ENCODE measurements at places on chromosomes 7 and 10.

DNA sequence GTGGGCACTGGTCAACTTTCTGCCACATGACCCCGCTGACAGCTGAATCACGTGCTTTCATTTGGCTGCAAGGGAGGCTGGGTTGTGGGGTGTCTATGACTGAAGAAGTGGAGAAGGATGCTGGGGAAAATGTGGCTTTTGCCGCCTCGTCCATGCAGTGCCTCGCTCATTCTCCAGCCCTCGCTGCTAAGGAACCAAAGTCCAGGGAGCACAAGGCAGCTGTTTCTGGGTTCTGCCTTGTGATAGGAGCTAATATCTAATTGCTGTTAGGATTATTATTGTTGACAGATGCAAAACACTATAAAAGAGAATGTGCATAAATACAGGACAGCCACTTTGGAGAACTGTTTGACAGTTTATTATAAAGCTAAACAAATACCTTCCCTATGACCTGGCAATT, 4.9 kb upstream of the CAMK2B start:
- no peak for DNase-seq

- no peak for DNase-seq
These were observed 103.5 kb downstream of the ELAPOR2 start for GRCh38 chr7:86955895-86956503.

DNA sequence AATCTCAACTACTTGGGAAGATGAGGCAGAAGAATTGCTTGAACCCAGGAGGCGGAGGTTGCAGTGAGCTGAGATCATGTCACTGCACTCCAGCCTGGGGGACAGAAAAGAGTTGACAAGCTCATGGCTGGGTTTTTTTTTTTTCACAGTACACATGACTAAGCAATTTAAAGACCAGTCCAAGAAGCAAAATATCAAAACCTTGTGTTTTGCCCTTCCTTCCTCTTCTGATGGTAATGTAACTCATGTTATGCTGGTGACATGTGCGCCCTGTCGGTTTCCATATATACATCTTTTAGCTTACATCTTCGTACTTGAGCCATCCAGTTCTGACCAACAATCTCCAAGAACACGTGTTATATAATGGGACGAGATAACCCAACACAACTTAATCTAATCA, 237.7 kb upstream of the PLXDC2 start:
- DNase-seq: no peak

- DNase-seq: no peak
These were observed 164.6 kb upstream of the KCND2 start for GRCh38 chr7:120108376-120108775.

DNA sequence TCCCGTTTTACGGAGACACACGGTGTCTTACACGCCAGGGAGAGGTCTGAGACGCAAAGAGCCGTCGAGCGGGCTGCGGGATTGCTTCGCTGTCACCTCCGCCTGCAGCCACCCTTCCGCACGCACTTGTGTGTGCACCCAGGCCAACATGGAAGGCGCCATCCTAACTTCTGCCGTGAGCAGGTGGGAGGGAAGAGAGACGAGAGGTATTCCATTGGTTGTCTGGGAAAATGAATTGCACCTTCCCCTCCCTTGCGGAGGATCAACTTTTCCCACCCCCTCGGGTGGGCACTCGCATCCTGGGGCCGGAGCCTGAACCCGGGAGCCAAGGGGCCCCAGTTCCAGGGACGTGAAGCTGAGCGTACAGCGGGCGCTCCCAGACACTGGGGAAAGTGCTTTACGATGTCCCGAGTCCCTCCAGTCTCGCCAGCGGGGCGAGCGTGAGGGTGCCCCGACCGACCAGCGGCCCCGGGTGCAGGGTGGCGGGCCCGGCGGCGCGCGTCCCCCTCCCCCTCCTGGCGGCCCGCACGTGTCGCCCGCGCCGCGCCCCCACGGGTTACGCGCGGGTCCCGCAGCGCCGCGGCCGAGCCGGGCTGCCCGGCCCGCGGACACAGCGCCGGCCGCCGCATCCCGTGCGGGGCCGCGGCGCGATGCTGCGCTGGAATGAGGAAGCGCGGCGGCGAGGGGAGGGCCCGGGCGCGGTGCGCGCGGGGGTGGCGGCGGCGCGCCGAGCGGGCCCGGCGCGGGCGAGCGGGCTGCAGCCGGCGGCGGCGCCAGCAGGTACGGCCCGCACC, 984 bp upstream of the IKZF1 start:
- no peak for DNase-seq

- DNase-seq: no peak
These were observed 573 bp downstream of the BLVRA start for GRCh38 chr7:43758822-43759683.

GRCh38 chr7:107658467-107658866, 2.2 kb upstream of the SLC26A4 start:
- DNase-seq: no peak

DNA sequence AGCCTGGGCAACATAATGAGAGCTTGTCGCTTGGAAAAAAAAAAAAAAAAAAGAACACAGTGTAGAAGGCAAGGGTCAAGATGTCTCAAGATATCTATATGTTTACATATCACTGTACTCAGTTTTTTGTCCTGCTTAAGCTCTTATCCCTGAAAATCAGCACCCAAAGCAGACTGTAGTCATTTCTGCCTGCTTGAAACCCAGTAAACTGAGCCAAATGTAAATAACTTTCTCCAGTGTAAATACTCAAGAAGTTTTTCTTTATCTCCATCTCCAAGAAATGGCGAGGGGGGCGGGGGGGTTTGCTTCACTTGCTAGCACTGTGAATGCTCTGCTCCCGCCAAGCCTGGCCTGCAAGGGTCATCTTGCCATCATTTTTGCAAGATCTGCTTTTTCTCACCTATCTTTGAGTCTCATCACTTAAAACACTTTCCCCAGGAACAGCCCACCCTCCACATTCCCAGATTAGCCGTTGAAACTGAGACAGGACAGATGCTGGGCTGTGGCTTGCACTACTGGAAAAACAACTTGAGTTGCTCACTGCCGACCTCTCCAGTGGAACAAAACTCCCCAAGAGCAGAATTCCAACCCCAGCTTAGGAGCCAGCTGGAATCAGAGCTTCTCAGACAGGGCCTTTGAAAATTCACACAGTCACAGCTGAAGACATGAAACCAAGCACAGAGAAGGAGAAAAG, 54.6 kb downstream of the AFAP1L2 start:
- DNase-seq: no peak

- peak; percentile 15 for DNase-seq
These were observed 30.4 kb downstream of the TMEM270 start for GRCh38 chr7:73891178-73891885.

DNA sequence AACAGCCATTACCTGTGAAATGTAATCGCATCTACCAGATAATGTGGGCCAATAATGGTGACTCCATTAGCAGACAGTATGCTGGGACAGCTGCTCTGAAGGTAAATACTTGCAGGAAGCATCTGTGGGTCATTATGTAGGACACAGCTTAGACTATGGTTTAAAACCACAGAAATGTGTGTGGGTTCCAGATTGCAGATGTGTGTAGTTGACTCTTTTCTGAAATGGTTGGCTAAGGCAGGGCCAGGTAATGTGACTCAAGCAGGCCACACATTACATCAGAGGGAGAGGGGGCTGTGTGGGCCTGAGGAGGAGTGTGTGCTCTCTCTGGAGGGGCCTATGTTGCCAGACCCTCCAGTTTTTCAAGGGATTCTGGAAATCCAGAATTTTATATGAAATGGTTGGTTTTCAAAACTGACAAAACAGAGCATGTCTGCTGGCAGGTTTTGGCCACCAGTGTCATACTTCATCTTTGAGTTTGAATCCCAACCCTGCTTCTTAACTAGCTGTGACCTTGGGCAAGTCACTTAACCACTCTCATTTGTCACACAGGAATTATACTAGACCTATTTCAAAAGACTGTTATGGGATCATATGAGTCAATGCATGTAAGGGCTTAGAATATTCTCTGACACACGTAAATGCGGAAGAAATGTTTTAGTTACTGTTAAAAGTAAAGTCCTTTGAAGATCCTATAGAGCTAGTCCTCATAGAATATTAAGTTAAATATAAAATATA, 64.5 kb downstream of the MCMBP start:
- no peak for DNase-seq

DNA sequence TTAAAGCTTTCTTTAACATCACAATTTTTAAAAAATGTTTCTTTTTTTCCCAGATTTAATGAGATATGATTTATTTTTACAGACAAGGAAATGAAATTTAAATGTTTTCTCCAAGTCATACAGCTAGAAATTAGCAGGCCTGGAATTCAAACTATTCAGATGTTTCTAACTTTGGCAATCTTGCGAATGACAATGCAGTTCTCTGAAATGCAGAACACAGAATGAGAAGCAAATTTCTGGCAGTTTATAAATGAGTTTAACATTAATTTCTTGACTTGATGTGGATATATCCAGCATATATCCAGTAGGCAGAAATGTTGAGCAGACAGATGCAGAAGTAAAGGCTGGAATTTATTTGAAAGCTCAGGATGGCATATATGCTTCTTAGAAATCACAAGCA, 227.5 kb downstream of the THSD7A start:
- no peak for DNase-seq

- DNase-seq: no peak
These were observed 5.5 kb downstream of the AP3M1 start for GRCh38 chr10:74145133-74145532.

- no peak for DNase-seq
These were observed 108.4 kb downstream of the GRB10 start for GRCh38 chr7:50674299-50674698.

- no peak for DNase-seq
These were observed 771.4 kb downstream of the LRMDA start for GRCh38 chr10:76202777-76203176.

- no peak for DNase-seq
These were observed 299.1 kb downstream of the LHFPL3 start for GRCh38 chr7:104627516-104627915.

GRCh38 chr10:93062514-93063143, 2.0 kb downstream of the CYP26C1 start:
- no peak for DNase-seq

DNA sequence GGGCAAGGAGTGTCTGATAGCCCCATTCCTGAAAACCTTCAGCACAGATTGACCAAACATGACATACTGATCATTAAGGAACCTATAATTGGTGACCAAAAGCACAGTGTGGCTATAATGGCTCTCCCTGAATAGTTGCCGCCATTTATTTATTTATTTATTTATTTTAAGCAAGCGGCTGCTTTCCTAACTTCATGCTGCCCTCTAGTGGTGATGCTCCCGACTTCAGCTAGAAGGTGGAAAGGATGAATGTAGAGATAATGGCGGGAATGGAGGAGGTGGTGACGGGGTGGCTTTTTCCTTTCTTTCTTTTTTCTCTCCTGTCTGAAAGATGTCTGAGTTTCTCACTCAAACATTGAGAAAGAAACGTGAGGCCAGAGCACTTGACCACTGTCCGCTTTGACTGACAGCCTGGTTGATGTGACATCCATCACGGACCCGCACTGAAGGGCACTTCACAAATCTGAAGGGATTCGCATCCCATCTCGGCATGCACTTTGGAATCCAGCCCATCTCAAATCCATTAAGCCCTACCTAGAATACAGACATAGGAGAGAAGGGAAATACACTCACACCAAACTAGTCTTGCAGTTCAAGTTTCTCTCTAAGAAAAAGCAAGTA, 1090.1 kb downstream of the KCNMA1 start:
- DNase-seq: peak; percentile 61

DNA sequence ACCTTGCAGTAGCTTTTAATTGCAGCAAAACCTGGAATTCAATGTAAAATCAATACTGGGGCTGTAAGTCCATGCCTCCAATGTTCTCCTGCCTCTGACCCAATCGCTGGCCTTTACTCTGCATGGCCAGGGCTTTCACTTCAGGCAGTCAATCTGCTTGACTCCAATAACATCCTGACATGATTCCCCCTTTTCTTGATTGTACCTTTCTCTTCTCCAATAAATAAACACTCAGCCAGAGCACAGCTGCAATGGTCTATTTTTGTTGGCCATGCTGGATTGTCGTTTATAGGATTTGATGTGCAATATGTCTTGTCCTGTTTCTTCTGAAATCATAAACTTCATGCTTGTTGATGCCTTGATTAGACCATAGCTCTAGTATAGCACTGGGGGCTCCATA, 97.8 kb upstream of the COL1A2 start:
- no peak for DNase-seq

GRCh38 chr10:97234400-97234799, 48.6 kb upstream of the SLIT1 start:
- peak; percentile 32 for DNase-seq

GRCh38 chr7:114943953-114944744, 22.3 kb downstream of the MDFIC start:
- DNase-seq: no peak

GRCh38 chr10:113644185-113645120, 19.4 kb downstream of the NRAP start:
- no peak for DNase-seq

- DNase-seq: peak; percentile 13
These were observed 183.0 kb downstream of the LRRC4 start for GRCh38 chr7:127848241-127848640.

DNA sequence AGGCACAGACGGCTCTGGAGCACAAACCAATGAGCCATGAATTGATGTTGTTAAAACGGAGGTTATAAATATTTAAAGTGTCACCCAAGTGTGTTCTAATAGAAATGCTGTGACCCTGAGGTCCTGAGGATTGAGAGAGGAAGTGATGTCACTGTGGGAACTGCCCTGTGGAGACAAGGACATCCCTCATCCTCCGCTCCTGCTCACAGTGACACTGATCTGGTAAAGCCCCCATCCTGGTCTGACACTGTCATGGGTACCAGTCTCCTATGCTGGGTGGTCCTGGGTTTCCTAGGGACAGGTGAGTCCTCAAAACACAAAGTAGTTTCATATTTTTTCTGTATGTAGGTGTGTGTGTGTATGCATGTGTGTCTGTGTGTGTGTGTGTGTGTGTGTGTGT, 237.9 kb upstream of the PRSS1 start:
- no peak for DNase-seq

DNA sequence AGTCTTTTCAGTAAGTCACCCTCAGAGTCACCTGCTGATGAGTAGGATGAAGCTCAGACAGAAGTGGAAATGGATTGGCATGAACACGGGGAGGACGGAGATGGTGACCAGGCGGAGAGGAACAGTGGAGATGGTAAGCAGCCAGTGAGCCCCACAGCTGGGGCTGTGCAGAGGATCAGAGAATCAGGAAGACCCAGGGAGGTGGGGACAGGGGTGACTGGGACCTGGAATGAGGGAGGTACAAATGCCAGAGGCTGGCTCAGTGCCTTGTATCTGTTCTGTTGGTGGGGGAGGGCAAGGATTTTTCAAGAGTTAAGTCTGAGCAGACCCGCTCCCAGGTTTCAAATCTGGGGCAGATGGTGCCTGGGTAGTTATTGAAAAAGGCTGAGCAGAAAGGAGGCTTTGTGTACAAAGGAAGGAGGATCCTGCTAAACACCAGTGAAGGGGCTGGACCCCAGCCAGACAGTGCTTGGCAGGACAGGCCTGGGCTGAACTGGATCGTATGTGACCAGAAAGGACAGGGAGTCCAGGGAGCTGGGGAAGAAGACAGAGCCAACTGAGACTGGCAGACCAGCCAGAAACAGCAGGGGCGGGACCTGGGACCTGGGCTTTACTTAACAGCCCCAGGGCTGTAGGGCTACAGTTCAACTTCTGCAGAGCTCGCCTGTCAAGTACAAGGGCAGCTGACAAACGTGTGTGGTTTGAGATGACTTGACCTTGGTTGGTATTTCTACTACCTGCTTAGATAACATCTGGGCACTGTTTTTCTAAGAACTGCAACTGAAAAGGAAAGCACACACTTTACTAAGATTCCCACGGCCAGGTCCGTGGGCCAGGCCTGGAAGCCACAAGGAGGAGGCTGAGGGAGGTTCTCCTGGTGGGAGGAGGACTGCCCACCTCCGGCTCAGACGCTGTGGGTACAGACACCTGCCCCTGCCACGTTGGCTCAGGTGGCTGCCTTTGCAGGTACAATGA, 13.2 kb upstream of the FRMPD2 start:
- peak; percentile 44 for DNase-seq

- DNase-seq: no peak
These were observed 45.3 kb upstream of the GNAI1 start for GRCh38 chr7:80089366-80089765.
